ENCODE measurements at places on chromosomes 13 and 19.

DNA sequence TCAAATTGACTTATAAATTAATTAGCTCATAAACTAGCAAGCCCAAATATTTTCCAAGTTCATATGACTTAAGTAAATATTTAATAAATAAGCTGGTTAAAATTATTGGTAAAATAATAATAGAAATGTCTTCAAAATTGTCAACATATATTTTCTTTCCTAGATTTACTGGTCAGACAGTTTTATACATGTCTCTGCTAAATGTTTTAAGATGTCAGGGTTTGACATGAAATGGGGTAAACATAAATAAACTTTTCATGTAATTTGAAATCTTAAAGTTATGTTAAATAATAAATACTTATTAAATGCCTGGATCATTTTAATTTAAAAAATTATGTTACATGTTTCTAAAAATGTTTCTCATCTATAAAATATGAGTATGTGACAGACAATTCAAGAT lies 18.3 kb upstream of the CYSLTR2 start:
- no peak for DNase-seq

DNA sequence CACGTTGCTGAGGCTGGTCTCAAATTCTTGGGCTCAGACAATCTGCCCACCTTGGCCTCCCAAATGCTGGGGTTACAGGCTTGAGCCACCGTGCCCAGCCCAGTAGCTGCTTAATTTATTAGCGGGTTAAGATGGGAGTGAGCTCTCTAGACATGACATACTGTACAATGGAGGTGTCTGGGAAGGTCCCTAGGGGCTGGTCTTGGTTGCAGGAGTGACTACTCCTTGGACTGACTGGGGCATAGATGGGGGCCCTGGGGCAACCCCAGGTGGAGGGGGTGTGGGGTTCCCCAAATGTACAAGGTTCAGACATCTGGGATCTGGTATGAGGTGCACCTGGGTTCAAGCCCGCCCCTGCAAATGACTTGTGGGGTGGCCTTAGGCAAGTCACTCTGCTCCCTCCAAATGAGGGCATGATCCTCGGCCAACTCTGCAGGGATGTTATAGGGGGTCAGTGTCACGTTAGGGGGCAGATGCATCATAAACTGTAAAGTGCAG lies 12.8 kb downstream of the CIB3 start:
- DNase-seq: no peak

- no peak for DNase-seq
Measured at GRCh38 chr19:38122402-38123093, 101.5 kb downstream of the DPF1 start.

DNA sequence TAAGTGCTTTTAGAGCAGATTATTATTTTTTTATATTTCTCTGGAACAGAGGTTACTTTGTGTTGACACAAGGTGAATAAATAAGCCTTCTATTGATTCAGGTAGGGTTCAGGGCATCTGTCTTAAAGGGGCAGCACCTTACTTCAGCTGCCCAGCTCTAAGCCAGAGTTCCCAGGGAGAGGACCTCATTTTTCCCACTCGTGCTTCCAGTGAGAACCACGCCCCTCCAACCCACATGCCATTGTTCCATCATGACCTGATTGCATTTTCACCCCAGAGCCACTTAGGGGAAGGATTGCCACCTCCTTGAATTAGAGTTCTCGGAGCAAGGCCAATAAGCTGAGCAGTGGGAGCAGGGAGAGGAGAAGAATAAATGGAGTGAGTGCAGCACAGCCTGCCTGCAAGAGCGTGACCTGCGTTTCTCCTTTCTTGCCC lies 104.3 kb upstream of the FRY start:
- DNase-seq: no peak

DNA sequence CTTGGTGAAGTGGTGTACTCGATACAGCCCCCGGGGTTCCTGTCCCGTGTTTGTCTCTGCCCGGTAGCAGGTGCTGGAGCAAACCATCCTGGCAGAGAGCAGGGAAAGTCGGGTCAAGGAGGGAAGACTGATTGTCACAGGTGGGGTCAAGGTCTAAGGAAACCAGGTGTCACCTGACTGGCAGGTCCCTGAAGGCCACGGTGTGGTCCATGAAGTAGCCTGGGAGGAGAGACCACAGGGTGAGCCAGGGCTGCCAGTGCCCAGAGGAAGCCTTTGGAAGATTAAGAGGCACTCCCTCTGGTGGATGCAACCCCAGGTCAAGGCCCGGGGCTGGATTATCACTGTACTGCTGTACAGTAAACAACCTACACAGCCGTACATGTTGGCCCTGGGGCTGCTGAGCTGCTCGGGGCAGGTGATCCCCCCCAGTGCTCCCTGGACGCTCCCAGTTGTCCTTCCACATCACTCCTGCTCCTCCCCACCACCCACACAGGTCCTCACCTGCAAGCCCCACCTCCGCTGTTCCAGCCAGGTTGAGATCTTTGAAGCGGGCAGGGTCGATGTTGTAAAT lies 6.0 kb upstream of the CCER2 start:
- DNase-seq: no peak

DNA sequence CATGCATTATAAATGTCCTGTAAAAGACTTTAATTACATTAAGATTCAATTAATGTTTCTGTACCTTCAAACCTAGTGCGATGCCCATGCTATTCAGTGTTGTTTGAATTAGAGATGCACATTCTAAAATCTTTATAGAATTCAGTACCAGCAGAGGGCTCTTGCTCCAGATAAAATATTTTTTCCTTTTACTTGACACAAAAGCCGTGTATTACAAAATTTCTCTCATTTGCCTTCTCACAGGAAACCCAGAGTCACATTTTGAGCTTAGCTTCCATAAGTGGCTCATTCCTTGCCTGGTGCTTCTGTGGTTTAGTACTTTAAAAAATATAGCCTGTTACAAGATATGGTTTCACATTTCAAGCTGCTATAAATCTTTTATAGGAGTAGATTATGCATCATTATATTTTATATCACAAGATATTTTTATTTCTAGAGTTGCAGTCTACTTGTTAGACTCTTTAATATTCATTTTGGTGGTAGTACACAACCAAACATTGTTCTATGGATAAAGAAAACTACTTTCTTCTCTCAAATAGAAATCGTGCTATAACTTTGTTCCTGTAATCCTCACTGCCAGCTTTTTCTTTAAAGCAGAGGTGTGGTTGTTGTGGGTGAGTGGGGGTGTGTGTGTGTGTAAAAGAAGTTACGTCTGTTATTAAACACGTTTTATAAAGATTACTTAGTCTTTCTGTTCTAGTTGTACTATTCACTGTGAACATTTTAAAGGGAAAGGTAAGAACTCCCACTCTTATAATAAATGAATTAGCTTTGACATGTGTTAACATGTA lies 101.4 kb downstream of the RNF17 start:
- no peak for DNase-seq

- no peak for DNase-seq
Measured at GRCh38 chr13:20441056-20441455, 84.6 kb downstream of the CRYL1 start.

GRCh38 chr19:805600-806550 lies 8.6 kb downstream of the PTBP1 start:
- no peak for DNase-seq

GRCh38 chr13:78022164-78022877 lies 103.7 kb upstream of the EDNRB start:
- no peak for DNase-seq

- no peak for DNase-seq
Measured at GRCh38 chr19:49442354-49442753, 1.0 kb upstream of the SLC17A7 start.
